ENCODE measurements at places on chromosomes 4 and X.
A peak's percentile ranks its signal among the peaks of the same experiment; 100 is the strongest.

DNA sequence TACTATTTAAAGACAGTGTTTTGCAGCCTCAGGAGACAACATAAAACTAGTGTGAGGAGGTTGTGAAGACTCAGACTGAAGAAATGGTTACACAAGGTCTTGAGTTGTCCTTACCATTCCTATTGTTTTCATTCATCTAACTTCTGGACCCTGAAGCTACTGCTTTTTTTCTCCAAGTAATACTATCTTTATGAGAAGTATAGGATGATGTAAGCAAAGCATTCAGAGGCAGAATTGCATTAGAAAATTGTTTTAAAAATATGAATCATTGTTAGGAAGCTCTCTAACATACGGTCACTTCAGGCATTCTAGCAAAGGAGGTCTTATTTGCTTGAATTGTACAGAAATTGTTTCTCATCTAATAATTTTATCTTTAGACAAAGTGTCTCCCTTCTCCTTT, 357.8 kb downstream of the TLL1 start:
- DNase-seq: no peak

- no peak for DNase-seq
Observed at GRCh38 chrX:37800717-37801116, 20.9 kb downstream of the CYBB start.

DNA sequence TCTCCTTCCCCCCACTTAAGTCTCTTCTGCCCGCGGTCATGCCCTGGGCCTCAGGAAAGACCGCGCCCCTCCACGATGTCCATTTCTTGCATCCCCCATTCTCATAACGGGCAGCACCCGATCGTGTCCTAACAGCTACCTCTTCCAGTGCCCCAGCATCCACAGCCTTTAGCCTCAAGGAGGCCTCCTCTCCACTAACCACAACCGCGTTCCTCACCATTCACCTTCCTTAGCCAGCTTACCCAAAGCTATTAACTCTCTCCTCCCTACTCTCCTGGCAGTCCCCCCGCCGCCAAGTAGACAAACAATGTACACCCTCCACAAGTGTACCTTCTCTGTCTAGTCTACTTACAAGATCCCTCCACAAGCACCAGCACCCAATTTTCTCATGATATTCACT, 58.6 kb upstream of the PAGE5 start:
- DNase-seq: no peak

DNA sequence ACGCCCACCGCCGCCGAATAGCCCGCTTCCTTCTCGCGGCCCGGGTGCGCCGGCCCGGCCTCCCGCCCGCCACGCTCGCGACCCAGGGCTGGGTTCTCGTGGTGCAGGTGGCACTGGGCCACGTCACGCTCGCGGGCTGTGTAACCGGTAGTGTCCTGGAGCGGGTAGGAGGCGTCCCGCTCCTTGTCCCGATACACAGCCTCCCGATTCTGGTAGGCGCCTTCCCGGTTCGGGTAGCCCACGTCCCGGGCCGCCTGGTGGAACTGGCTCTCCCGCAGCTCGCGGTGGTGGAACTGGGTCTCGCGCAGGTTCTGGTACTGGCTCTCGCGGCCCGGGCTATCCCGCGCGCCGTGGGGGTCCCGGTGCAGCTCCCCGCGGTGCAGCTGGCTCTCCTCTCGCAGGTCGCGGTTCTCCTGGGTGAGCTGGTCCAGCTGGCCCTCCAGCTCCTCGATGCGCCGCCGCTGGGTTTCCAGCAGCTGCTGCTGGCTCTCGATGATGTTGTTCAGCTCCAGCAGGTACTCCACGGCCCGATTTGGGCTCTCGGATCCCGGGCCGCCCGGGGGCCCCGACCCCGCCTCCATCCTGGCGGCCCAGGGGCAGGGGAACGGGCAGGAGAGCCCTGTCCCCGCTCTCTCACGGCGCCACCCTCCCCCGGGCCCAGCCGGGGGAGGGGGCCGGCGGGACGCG, 39.3 kb upstream of the IQSEC2 start:
- peak; percentile 34 for DNase-seq

DNA sequence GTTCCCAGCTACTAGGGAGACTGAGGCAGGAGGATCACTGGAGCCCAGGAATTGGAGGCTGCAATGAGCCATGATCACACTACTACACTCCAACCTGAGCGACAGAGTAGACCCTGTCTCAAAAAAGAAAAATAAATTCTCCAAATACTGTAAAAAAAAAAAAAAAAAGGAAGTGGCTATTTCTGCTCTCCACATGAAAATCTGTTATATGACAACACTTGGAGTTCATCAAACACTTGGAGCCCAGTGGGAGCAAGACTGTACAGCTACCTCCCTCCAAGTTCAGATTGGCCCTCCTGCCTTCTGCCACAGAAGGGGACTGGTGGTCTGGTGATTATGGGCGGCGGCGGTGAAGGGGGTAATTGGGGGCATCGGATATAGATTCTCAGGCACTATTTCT, 9.0 kb upstream of the CLDN34 start:
- DNase-seq: no peak

Measured in activated T-cell treated with anti-CD3 and anti-CD28 coated beads, Interleukin-2, amount 50 U/mL, for 24 hours (primary cell).